ENCODE measurements at places on chromosomes 2 and 18. TPM values are rescaled to one million over a fixed set of nuclear protein-coding genes. Genes with fewer than 3 reads are reported as not detected.

DNA sequence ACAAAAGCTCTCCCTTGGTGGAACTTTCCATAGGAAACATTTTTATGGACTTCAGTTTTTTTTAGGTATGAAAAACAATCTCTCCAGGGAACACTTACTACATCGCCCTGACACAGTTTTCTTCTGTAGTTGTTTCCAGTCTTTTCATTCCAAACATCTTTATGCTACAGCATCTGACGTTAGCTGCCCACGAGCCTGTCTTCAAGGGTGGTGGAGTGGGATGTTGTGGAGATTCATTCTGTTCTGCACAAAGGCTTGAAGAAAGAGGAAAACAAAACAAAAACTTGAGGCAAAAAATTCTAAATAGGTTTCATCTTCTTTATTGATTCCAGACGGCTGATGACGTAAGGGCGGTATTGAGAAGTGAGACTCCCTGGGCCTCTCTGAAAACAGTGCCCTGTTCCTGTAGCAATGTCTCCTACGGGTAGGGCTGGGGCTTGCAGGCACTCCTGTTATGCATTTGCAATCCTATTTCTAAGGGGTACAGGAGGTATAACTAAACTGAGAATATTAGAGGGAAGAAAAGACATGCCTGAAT is 375.0 kb downstream of the RNF144A start:
- H3K36me3 ChIP-seq = no peaks in the 10 kb centered on the region
- no peak overlapping the region for H3K4me3 ChIP-seq
- H3K27me3 ChIP-seq = no peaks in the 10 kb centered on the region
- no peak overlapping the region for H3K27ac ChIP-seq
- no peaks in the 10 kb centered on the region for H3K4me1 ChIP-seq

- no peaks in the 10 kb centered on the region for H3K4me1 ChIP-seq
- DNase-seq = no peak
Measured at GRCh38 chr2:26570083-26570430, 71.1 kb downstream of the CIB4 start.

GRCh38 chr2:95121093-95121406 is 558 bp downstream of the MRPS5 start:
- DNase-seq = no peak
- no peaks in the 10 kb centered on the region for H3K4me1 ChIP-seq
- H3K36me3 ChIP-seq = peaks cover 5% of the 10 kb centered on the region
- H3K27me3 ChIP-seq = no peaks in the 10 kb centered on the region
- peak overlapping the region; percentile 93 for H3K4me3 ChIP-seq
- peak overlapping the region; percentile 96 for H3K27ac ChIP-seq

- no peaks in the 10 kb centered on the region for H3K36me3 ChIP-seq
- H3K4me1 ChIP-seq = no peaks in the 10 kb centered on the region
- H3K27ac ChIP-seq = peak overlapping the region; percentile 26
- H3K27me3 ChIP-seq = no peaks in the 10 kb centered on the region
- H3K4me3 ChIP-seq = no peak overlapping the region
Measured at GRCh38 chr2:28300485-28301341, 91.9 kb upstream of the FOSL2 start.

Gene C2orf81
- 7.6 TPM for total RNA-seq

DNA sequence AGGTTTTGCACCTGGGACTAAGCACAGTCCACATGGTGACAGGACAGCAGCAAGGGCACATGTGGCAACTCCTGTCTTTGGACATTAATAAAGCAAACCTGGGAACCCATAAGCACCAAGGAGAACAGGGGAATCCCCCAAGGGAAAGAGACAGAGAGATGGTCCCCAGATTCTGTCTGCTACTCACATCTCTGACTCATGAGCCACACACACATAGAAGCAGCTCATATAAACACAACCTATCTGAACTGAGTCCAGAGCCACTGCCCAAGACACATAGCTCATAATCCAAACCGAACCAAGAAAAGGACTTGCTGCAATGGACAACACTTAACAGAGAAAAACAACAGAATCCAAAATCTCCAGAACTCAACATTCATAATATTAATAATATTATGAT is 82.5 kb downstream of the OSBPL1A start:
- H3K27me3 ChIP-seq = no peaks in the 10 kb centered on the region
- no peaks in the 10 kb centered on the region for H3K4me1 ChIP-seq
- H3K36me3 ChIP-seq = no peaks in the 10 kb centered on the region
- DNase-seq = no peak
- no peak overlapping the region for H3K4me3 ChIP-seq

DNA sequence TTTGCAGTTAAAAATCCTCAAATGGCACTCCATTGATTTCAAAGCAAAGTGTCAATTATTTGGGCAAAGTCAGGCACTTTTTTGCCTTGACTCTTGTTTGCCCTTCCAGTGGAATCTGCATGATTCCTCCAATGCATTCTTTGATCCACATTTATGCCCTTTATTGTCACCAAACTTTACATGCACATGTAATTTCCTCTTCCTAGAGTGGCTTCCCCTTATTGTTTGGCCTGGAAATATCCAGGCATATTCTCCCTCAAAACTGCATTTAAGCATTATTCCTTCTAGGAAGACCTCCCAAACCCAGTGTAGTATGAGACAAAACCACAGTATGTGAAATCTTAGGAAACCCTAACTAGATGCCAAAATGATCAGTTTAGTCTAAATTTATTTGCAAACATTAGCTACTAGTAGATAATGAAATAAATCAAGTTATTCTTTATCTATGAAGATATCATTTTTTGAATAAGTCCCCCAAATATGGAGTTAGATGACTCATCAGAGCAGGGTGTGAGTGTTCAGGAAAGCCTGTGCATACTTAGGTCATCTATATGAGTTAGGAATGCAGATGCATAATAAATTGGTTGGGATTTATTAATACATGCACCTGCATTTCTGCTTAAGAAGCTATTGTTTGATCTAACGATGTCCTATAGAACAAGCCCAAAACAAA is 433.3 kb upstream of the TCF4 start:
- no peak overlapping the region for H3K4me3 ChIP-seq
- H3K27ac ChIP-seq = no peak overlapping the region
- no peak for DNase-seq
- H3K27me3 ChIP-seq = no peaks in the 10 kb centered on the region

DNA sequence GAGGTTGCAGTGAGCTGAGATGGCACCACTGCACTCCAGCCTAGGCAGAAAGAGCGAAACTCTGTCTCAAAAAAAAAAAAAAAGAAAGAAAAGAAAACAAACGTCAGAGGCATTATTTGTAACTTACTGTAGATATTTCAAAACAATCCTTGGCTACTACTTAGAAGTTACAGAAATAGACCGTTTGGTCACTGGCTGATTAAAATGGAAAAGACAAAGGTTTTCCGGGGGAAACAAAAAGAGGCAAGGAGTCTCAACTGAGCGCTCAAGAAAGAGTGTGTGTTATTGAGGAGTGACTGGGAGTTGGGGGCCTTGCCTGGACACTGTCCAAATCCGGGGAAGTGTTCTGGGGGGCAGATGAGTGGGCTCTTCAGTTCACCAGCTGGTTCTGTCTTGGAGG is 47.6 kb downstream of the TEX44 start:
- no peaks in the 10 kb centered on the region for H3K36me3 ChIP-seq
- no peaks in the 10 kb centered on the region for H3K27me3 ChIP-seq
- H3K4me3 ChIP-seq = no peak overlapping the region

Gene ARHGEF33
- 1.0 TPM for total RNA-seq

- no peaks in the 10 kb centered on the region for H3K4me1 ChIP-seq
- no peak overlapping the region for H3K4me3 ChIP-seq
- no peaks in the 10 kb centered on the region for H3K27me3 ChIP-seq
- H3K36me3 ChIP-seq = no peaks in the 10 kb centered on the region
Measured at GRCh38 chr2:238919307-238919706, 71.4 kb downstream of the TWIST2 start.

GRCh38 chr2:73983322-73984202 is 1.1 kb upstream of the TET3 start:
- peaks cover 59% of the 10 kb centered on the region for H3K4me1 ChIP-seq
- H3K27me3 ChIP-seq = peaks cover 28% of the 10 kb centered on the region
- peak; percentile 61 for DNase-seq
- no peaks in the 10 kb centered on the region for H3K36me3 ChIP-seq
- H3K27ac ChIP-seq = no peak overlapping the region

- DNase-seq = peak; percentile 72
- H3K4me1 ChIP-seq = peaks cover 6% of the 10 kb centered on the region
- H3K27me3 ChIP-seq = no peaks in the 10 kb centered on the region
- no peaks in the 10 kb centered on the region for H3K36me3 ChIP-seq
Measured at GRCh38 chr2:200411831-200412230, 98.0 kb downstream of the KCTD18 start.

Gene ALPI
- total RNA-seq = not detected

Gene MTX2
- total RNA-seq = 50.9 TPM

Gene IL36A
- not detected for total RNA-seq

DNA sequence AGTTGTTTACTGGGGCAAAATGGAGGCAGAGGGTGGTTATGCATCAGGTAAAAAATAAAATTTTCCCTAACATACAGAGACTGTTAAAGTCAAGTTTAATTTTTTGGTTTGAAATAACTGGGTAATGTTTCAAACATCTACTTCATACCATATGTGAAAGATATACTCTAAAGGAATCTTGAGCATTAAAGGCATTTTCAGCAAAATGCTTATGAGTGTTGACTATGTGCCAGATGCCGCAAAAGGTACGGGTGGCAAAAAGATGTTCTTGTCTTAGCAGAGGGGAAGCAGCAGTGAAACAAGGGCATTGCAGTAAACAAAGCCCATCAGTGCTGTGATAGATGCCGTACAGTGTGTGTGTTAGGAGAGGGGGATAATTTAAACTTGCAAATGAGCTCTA is 263.1 kb upstream of the ID2 start:
- no peaks in the 10 kb centered on the region for H3K27me3 ChIP-seq
- H3K27ac ChIP-seq = no peak overlapping the region
- DNase-seq = peak; percentile 30
- peaks cover 7% of the 10 kb centered on the region for H3K4me1 ChIP-seq
- H3K4me3 ChIP-seq = no peak overlapping the region

Gene POU3F3
- total RNA-seq = not detected

Gene STARD6
- total RNA-seq = not detected

DNA sequence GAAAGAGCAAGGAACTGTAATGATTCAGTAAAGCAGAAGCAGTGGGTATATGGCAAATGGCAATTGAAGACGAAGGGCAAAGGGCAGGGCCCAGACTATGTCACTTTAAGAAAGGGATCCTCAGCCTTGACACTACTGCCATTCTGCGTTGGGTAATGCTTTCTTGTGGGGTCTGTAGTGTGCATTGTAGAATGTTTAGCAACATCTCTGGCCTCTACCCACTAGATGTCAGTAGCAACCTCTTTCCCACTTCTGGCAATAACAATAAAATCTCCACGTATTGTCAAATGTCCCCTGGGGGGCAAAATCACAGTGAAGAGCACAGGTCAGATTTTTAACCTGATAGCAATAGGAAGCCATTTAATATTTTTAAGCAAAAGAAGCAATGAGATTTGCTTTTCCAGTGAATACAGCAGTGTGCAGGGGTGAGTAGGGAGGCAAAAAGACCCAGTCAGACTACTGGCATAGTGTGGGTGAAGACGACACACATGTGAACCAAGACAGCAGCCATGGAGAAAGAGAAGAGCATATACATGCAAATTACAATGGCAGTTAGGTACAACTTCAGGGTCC is 209.5 kb downstream of the DYM start:
- H3K4me1 ChIP-seq = peaks cover 10% of the 10 kb centered on the region
- no peaks in the 10 kb centered on the region for H3K27me3 ChIP-seq
- no peak overlapping the region for H3K4me3 ChIP-seq

DNA sequence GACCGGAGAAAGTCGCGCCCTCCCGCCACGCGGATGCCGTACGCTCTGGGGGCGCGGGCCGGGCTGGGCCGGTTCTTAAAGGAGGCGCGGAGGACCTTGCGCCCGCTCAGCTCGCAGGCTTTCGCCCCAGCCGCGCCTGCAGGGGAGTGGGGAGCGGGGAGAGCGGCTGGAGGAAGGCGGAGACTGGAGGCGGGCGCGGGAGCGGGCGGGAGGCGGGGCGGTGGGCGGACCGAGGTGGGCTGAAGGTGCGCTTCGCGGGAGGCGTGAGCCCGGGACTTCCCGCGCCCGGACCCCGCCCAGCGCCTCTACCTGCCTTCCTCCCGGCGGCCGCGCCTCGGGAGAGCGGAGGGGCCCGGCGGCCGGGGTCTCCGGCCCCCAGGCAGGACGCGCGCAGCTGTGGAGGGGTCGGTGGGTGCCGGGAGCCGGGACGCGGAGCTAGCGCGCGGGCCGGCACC is at the start of gene ADRA2B:
ADRA2B (minus strand) TSS at position 148 of the 455 bp plus-strand sequence. CDS start 422 bp downstream, outside the sequence.
- peak; percentile 87 for DNase-seq
- peak within 1 kb of the TSS; percentile 92 for H3K4me3 ChIP-seq
- no peak within 1 kb of the TSS for H3K27ac ChIP-seq
- H3K4me1 ChIP-seq = peaks cover 17% of the 10 kb centered on the region

DNA sequence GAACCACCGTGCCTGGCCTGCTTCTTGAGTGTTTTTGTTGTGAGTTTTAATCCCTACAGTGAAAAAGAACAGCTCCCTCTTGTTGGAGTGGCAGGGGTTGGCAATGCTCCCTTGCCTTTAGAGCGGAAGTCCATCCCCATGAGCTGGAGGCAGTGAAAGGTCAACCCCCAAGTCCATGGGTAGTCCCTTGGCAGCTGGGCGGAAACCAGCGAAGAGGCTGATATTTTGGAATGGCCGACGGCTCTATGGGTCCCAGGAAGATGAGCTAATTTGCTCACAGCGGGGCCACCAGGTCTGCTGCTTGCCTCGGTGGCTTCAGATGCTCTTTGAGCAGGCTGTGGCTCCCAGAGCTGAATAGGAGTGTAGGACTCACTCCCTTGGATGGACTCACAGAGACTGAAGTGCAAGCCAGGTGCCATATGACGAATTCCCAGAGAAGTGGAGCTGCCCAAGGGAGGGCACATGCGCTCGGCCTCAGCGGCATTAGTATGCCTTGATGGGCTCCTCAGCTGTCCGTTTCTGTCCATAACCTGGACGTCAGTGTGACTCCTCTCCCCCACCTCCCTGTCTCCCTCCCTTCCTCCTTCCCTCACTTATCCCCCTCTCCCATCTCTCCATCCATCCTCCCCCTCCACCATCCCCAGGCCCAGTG is 25.4 kb upstream of the RHOB start:
- no peaks in the 10 kb centered on the region for H3K27me3 ChIP-seq
- H3K4me3 ChIP-seq = no peak overlapping the region
- H3K4me1 ChIP-seq = no peaks in the 10 kb centered on the region
- no peak overlapping the region for H3K27ac ChIP-seq

DNA sequence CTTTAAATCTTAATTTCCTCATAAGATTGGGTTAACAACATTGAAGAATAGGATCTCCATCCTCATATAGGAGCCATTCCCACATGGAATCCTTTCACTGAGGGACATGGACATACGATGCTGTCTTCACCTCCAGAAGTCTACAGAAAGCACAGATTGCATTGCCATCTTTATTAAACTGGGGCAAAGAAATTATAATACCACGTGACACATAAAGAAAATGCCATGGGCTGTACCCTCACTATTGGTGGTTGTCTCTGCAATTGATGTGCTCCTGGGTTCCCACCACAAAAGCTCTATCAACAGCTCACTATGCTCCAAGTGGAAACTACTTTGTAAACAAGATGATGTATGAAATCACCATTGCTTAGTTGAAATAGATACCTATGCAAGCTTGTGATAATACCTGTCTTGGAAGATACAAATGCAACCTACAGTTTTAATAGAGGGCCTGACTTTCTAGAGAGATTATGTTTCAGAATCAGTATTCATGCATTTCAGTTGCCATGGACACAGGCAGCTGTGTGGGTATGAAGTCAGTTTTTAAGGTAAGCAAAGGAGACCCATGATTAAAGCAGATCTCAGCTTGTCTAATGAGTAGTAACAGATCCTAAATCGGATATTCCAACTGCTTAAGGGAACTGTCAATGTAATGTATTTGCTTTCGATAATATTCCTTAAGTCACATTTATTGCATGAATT is 337.0 kb downstream of the RAD51AP2 start:
- no peak overlapping the region for H3K4me3 ChIP-seq
- no peak for DNase-seq
- no peak overlapping the region for H3K27ac ChIP-seq
- H3K4me1 ChIP-seq = no peaks in the 10 kb centered on the region
- no peaks in the 10 kb centered on the region for H3K36me3 ChIP-seq

Gene ADD2
- total RNA-seq = 16.0 TPM

All from cardiac muscle cell (in vitro differentiated cells and primary cell).